SIG-M5 (cell line): ENCODE measurements at places on chromosomes 5 and 9.

- no peak for DNase-seq
These were observed 7.7 kb downstream of the RANBP6 start for GRCh38 chr9:6007770-6008168.

GRCh38 chr5:146753641-146754040 is 124.9 kb downstream of the PPP2R2B start:
- DNase-seq = no peak

- no peak for DNase-seq
These were observed 415.0 kb downstream of the KCTD16 start for GRCh38 chr5:144585681-144586080.

DNA sequence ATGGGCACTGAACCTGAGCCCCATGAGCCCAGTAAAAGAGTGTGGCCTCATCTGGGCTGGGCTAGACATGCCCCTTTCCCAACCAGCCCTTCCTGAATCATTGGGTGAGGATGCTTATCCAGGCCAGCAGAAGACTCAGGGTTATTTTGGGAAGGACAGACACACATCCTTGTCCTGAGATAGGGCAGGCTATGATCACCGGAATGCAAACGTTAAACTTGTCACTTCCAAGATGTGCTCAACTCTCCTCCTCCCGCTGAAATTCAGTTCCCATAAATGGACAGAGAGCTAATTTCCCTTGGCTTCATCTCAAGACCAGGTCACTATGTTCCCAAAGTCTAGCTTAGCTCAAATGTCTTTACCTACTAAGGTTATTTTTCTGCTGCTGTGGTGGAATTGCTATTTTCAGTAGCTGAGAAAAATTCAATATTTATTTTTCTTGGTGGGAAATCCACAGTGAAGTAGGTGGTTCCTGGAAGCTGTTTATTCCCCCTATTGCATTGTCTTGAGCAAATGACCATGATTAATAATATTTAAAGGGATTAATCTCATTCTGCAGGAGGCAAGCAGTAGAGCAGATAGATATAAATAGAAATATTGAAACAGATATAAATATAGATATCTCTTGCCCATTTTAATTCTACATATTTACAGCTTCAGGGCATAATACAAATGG is 70.0 kb downstream of the NXNL2 start:
- DNase-seq = no peak

- DNase-seq = no peak
These were observed 2.4 kb downstream of the SPINK6 start for GRCh38 chr5:148205044-148205806.

GRCh38 chr9:18520416-18521047 is 46.6 kb downstream of the ADAMTSL1 start:
- no peak for DNase-seq

GRCh38 chr5:104172976-104173375 is 610.4 kb upstream of the NUDT12 start:
- no peak for DNase-seq

DNA sequence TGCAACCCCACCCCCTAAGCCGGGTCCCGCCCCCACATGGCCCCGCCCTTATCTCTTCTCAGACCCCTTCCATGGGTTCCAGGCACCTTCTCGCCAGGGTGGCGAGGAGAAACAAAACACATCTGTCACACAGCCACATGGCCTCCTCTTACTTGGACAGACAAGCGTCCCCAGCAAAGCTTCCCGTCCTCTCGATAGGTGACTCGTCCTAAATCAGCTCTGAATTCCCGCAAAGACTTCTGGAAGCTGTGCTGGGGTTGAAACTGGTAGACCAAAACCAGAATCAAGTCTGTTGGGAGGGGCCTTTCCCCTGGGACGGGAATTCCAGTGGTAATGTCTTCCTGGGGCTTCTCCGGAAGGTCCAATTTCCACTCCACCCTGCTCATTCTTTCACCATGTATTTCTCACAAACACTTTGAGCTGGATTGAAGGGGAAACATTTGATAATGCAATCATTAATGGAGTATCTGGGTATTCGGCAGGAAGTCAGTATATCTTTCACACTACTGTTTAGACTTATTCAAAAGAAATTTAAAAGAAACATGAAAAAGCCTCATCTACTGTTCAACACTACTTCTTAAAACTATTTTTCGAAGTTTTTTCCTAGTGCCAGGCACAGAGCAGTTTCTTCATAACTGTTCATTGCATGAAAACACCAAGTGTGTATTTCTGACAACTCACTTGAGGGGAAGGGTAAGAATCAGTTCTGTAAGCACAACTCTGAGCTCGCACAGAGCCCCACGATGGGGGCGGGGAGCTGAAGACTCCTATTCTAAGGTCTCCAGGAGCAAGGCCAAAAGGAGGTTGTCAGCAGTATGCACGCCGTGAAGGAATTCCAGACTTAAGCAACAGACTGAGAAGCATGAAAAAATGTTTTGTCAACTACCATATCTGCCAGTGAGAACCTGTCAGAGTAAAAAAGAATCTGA is 644 bp upstream of the CTNNAL1 start:
- DNase-seq = no peak

DNA sequence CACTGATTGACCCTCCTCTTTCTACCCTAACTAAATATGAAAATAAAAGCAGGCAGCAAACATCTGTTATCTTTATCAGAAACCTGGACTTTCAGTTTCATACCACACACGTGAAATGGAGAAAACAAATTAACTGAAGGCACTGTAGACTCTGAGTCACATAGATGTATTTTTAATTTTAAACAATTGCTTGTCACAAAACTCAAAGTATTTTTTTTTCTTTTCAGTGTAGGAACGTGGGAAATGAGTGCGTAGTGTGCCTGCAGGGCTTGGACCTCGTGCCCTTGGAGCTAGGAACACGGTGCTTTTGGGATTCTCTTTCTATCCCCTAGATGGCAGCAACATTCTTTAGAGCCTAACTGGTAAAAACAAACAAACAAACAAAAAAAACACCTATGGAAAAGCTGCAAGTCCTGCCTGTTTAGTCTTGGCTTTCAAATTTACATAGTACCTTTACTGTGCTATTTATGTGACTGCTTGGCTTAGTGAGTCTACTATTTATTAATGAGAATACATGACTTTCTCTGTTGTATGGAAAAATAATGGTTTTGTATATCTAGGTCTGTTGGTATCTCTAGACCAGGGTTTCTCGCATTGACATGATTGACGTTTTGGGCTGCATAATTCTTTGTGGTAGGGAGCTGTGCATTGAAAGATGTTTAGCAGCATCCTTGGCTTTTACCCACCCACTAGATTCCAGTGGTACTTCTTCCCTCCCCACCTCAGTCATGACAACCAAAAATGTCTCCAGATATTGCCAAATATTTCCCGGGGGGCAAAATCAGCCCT is 16.8 kb upstream of the ACTBL2 start:
- DNase-seq = no peak

GRCh38 chr9:4866239-4866969 is 73.7 kb downstream of the RCL1 start:
- DNase-seq = no peak

GRCh38 chr9:4365055-4365454 is 65.2 kb upstream of the GLIS3 start:
- DNase-seq = no peak

DNA sequence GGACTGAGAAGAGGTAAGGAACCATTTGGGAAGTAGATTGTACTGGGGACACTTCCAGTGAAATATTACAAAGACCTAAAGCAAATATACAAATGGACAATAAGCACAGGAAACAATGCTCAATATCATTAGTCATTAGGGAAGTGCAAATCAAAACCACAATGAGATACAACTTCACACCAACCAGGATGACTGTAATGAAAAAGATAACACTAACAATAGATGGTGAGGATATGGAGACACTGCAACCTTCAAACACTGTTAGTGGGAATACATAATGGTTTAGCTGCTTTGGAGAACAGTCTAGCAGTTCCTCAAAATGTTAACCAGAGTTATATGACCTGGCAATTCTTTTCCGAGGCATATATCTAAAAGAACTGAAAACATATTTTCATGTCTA is 149.7 kb downstream of the TRPM3 start:
- no peak for DNase-seq

DNA sequence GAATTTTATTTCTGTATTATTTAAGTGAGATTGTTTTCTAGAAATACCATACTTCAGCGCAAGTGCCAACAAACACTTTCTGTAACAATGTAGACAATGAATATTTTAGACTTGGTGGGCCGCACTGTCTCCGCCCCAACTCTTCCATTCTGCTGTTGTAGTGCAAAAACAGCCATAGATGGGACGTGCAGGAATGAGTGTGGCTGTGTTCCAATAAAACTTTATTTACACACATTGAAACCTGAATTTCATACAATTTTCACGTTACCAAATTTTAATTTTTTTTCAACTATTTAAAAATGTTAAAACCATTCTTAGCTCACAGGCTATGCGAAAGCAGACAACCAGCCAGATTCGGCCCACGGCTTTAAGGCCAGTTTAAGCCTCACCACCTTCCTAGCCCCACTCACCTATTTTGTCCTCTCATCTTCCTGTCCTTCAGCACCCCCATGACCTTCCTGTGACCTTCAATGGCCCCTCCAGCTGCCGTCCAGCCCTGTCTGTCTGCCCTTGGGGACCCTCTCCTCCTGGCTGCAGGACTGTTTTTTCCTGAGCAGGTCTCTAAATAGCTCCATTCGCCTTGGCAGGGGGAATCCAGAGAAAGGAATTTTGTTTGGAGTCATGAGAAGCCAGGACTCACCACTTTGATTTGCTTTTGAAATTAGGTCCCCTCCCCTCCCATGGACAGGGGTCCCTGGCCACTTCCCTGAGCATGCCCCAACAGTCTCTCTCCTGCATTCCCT is 11.2 kb upstream of the ANXA6 start:
- DNase-seq = no peak

DNA sequence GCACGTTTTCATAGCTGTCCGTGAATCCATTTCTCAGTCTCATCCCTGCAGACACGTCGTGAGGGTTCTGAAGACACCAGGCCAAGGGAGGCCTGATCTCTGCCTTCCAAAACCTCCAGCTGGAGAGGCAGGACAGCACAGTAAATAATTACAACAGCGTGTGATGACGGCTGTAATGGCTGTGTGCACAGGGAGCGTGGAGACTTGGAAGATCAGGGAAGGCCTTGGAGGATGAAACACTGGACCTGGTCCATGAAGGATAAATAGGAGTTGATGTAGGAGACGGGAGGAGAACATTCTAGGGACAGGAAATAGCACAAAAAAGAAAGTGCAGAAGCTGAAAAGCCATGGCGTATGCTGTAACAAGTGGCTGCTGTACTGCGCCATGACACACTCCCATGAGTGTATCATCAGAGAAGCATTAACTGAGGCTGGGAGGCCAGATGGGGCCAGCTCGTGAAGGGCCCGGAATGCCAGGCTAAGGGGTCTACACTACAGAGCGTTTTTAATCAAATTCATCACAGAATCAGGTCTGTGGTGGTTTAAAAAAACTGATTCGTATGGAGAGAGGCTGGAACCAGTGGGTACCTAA is 97.2 kb downstream of the CRB2 start:
- no peak for DNase-seq

- no peak for DNase-seq
These were observed 96.2 kb downstream of the HSPA4 start for GRCh38 chr5:133147815-133148567.

GRCh38 chr9:106916466-106917235 is 53.7 kb downstream of the ZNF462 start:
- DNase-seq = no peak

DNA sequence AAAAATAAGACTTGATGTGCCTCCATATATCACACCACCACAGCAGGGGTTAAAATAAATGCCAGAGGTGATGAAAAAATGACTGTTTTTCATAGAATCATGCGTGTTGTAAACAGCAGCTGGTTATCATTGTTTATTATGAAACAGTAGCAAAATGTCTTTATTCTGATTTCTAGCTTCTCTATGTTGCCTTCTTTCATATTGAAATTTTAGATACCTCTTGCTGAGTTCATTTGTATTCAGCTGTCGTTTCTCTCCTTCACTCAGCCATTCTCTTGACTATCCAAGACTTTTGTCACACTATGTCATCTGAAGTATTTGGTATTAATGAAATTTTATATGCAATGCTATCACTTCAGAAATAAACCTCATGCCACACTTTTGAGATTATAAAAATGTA is 465.0 kb downstream of the TAF11L14 start:
- no peak for DNase-seq

- no peak for DNase-seq
These were observed 35.5 kb downstream of the ADAM19 start for GRCh38 chr5:157540124-157540523.

- no peak for DNase-seq
These were observed 10.7 kb downstream of the CAMK2A start for GRCh38 chr5:150278916-150279315.

GRCh38 chr5:72465066-72465465 is 42.1 kb downstream of the ZNF366 start:
- no peak for DNase-seq

GRCh38 chr5:158845941-158846340 is 253.8 kb downstream of the EBF1 start:
- DNase-seq = no peak

DNA sequence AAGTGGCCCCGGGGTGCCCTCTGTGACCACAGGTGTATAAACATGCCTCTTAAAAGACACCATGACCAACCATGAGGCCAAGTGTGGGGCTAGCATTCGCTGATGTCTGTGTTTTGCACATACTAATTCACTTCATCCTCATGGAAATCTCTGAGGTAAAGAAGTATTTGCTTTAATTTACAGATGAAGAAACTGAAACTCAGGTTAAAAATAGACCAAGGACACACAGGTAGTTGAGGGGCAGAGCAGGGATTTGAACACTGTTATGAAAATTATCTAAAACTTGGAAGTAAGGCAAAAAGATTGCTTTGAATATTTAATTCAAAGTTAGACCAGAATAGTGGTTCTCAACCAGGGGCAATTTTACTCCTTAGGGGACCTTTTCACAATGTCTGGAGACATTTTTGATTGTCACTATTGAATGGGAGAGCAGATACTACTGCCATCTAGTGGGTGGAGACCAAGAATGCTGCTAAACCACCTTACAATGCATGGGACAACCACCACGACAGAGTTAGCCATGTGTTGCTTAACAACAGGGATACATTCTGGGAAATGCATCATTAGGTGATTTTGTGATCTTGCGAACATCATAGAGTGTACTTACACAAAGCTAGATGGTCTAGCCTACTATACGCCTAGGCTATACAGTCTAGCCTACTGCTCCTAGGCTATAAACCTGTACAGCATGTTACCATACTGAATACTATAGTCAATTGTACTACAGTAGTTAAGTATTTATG is 8.0 kb upstream of the FXN start:
- no peak for DNase-seq

- DNase-seq = peak; percentile 4
These were observed 19.3 kb upstream of the RAPGEF1 start for GRCh38 chr9:131759017-131759647.

DNA sequence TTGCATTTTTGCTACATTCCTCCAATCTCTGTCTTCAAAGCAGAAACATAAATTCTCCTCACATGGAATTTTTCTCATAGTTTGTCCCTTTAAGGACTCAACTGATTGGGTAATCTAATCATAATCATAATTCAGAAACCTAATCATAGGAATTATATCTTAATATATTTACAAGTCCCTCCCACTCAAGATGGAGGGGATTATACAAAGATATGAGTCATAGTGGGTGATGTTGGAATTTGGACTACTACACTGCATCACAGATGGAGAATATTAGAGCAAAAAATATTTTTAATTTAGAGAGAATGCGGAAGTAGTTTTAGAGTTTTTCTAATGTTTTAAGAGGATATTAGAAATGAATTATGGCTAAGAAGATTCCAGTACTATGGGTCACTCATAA is 1034.0 kb downstream of the DTWD2 start:
- DNase-seq = no peak

GRCh38 chr9:87840134-87840533 is 42.5 kb upstream of the SPATA31E1 start:
- DNase-seq = no peak
